Amniotic epithelial cell (primary cell): ENCODE measurements at places on chromosomes 2 and 18.

- no peak for DNase-seq
Measured at GRCh38 chr2:172674034-172674967, 61.3 kb upstream of the RAPGEF4 start.

DNA sequence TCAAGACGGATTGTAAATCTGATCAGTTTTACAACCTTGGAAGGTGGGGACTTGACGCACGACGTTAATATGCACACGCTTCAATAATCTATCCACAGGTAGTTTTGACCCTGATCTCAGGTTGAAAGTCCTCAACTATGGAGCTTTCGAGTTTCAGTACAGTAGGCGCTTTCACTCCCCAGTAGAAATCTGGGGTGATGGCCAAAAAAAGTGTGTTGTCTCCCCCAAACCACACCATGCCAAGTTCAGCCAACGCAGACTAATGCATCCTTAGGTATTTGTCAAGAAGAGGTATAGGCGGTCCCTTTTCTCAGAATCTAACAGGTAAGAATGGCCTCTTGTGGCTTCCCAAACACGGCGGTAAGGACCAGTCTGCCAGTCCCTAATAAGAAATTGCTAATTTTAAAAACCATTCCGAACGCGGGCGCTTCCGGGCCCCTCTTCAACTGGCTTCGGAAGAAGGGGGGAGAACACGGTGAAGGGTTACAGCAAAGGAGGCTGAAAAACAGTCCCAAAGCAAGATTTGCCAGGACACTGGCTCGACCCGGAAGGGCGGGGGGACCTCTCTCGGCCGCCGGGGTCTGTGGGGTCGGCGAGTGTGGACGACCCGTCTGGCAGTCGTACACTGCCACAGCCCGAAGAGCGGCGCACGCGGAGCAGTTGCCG lies 659 bp downstream of the FAM210A start:
- DNase-seq = peak; percentile 1

GRCh38 chr2:10124538-10125045 lies 2.1 kb downstream of the RRM2 start:
- peak; percentile 74 for DNase-seq

- peak; percentile 11 for DNase-seq
Measured at GRCh38 chr2:53863538-53864227, 3.9 kb upstream of the GPR75 start.

- DNase-seq = peak; percentile 43
Measured at GRCh38 chr2:224410946-224411561, 9.1 kb upstream of the FAM124B start.

GRCh38 chr18:53375621-53376020 lies 848.8 kb downstream of the MBD2 start:
- DNase-seq = no peak

- DNase-seq = no peak
Measured at GRCh38 chr2:154264024-154264423, 392.3 kb downstream of the GALNT13 start.

DNA sequence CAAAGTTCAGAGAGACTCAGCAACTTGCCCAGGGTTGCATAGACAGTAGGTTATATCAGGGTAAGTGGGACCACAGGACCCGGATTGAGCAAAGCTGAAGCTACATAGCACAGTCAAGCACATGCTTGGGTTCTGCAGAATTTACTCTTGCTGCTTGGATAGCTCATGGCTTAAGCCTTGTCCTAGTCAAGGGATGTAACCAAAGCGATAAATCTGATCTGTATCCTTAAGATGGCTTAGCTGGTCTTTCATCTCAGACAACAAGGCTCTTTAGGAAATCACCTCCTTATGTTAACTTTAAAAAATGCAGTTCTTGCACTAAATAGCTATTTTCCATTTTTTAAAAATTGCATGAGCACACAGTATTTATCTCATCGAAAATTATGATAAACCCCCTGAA lies 158.5 kb downstream of the LPIN1 start:
- no peak for DNase-seq

GRCh38 chr2:233234264-233234663 lies 17.2 kb upstream of the ATG16L1 start:
- DNase-seq = no peak

DNA sequence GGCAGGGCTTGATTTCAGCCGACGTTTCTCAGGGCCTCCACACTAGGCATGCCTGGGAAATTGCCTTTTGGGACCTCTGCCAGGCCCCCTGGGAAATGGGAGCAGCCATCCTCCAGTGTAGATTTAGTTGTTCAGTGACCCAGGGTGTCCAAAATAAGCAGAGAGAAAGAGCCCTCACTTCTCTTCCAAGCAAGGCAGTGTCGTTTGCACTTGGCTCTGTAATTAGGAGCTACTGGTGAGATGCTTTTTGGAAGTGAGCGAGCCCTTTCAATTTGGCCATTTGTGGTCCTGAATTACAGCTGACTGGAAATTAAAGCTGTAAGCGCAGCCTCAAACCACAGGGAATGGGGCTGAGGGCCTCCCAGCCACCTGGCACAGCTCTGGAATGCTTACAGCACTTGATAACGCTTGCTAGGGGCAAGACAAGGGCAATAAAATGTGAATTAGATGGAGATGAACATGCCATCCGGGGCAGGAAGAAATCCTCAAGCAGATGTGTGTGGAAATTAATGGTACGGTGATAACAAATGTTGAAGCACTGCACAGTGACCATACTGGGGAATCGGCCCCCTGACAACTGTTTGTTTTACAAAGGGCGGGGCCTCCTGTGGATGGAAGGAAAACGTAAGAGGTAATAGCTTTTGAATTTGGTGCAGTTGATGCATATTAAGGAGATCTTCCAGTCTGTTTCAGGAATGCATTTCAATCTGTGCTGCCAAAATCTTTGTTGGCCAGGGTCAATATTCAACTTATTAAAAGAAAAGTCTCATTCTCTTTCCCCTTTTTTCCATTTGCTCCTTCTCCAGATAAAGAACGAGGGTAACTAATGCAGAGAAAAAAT lies 173.1 kb downstream of the UXS1 start:
- peak; percentile 3 for DNase-seq

DNA sequence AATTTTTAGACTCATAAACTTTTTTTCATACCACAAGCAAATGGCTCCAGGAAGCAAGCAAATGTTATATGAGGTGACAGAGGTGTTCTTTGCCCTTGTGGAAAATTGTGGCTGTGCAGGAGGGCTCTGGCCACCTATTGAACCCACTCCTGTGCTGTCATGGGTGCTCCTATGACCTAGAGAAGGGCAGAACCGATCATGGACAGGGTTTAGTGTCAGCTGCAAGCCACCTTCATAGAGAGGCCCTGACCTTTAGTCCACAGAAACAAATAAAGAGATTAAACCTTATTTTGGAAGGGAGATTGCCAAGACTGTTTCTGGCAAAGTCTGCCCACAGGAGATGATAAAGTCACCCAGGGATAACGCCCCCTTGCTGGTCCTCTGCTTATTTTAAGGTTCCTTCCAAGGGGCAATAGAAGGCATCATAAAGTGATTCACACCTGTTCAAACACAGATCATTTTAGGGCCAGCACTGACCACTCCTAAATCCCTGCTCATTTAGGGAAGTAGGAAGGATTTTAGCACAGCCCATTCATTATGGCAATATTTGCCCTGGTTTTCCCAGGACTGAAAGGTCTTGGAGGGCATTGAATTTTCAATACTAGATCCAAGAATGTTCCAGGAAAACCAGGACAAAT lies 26.1 kb upstream of the STAT4 start:
- DNase-seq = no peak

- DNase-seq = no peak
Measured at GRCh38 chr18:73047688-73048087, 179.9 kb upstream of the NETO1 start.

DNA sequence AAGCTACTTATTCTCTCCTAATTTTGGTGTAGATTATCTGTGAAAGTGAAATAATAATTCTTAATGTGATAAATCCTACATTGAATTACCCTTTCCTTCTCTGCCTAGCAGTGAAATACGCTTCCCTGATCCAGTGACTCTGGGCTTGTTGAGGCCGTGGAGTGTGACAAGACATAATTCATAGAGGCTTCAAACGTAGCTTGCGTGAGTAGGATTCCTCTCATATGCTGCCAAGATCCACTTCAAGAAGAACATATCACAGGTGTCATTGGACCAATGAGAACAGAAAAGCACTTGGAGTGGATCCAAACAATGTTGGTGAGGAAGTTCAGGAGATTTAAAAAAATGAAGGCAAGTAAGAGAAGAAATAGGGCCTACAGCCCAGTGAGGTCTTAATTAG lies 221.3 kb upstream of the TMEFF2 start:
- no peak for DNase-seq

DNA sequence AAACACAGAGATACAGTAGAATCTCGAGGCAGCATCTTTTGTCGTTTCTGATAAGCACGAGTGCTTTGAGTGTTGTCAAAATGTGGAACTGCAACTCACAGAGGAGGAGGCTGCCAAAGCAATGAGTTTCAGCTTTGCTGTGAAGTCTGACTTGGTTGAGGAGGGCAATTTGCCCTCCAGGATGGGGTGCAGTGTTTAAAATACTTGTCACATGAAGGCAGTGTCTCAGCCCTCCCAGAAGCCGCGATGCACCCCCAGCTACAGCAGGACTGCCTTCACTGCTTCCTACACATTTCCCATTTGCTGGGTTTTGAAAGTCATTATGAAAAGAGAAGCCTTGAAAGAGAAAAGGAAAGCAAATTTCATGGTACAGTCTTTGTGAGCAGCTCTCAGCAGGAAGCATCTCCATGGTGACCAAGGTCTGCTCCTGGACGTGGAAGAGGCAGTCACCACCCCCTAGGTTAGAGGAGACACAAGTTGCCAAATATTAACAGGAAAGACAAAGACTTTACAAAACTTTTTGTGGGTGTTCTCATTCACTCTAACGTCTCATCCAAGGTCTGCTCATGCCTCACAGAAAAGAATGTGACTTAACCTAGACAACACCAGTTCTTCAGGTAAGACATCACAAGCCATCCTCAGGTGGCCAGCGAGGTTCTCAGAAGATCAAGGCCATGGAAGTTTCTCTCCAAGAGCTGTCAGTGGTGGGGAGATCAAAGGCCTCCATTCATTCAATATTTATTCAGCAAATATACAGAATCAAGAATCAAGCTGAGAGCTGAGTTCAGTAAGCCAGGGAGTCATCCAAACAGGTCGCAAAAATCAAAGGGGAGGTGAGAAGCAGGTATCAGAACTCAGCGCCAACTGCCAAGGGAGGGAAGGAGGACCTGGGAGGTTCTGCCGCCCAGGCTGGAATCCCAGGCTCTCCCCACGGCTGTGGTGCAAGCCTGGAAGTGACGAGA lies 476.0 kb downstream of the EIPR1 start:
- no peak for DNase-seq

DNA sequence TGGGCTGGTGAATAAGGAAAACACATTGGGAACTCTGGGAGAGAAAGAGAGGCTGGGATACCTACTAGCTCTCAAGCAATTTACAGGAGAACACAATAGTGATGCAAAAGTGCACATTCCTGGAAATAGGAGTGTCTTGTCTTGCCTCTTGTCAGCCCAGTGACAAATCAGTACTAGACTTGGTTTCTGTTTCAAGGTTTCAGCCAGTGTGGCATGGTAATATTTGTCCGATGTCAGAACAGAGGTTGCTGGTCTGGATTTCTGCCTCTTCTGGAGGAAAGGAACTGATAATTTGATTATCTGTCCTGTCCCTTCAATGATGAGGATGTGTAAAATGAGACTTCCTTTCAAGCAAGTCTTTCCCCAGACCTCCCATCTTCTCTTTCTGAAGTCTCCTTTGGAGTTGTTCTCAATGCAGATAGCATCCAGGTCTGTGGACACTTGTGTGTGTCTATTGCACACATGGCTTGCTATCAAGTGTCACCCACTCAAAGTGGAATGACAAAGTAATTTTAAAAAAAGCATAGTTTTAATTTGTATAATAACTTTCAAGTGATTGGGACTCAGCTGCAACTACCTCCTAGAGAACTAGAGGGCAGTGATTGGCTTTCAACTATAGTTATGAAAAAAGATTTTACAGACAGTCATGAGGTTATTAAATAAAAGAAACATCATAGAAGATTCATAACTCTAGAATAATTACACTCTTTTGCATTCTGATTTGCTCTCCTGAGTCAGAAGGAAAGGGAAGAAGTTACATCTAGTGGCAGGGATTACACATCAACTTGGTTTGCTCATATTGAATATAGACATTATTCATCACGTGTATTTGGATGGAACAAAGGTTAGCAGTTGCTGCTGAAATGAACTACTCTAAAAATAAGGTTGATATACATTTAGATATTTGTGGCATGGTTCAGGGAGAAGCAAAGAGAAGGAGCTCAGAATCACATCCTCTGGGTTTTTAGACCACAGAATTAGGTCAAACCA lies 4.5 kb downstream of the GPR39 start:
- no peak for DNase-seq
